ENCODE measurements at places on chromosomes 3 and 15.

DNA sequence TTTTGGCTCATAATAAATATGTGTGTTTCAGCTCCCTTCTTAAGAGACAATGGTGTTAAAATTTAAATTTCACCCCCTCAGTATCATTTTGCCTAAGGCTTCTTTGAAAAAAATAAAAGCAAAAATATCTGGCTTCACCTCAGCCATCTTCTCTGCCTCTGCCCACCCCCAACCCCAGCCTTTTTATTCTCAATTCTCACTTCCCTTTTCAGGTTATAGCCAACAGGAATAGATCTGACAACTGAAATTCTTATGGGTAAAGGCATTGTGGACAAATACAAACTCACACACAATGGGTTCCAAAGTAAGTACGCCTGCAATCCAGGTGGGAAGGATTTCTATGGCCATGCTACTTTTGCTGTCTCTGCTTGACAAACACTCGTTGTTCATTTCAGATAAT lies 399.0 kb upstream of the ARRDC4 start:
- DNase-seq, result no peak

- no peak for DNase-seq
Observed at GRCh38 chr3:53258600-53259426, 3.0 kb upstream of the TKT start.

DNA sequence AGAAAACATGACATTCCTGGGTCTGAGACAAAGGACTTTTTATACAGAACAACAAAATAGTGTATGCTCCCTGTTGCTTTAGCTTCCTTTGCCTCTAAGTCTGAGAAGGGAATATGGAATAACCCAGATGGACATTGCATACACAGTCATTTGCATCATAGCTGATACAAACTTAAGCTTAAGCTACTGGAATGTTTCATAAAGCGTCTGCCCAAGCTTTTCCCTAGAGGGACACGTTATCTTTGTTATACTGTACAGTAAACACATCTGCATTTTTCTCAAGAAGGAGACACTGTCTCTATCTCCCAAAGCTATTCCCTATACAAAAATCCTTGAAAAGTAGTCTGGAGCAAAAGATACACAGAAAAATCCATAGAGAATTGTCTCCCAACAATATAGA lies 775.0 kb downstream of the DIPK2A start:
- no peak for DNase-seq

DNA sequence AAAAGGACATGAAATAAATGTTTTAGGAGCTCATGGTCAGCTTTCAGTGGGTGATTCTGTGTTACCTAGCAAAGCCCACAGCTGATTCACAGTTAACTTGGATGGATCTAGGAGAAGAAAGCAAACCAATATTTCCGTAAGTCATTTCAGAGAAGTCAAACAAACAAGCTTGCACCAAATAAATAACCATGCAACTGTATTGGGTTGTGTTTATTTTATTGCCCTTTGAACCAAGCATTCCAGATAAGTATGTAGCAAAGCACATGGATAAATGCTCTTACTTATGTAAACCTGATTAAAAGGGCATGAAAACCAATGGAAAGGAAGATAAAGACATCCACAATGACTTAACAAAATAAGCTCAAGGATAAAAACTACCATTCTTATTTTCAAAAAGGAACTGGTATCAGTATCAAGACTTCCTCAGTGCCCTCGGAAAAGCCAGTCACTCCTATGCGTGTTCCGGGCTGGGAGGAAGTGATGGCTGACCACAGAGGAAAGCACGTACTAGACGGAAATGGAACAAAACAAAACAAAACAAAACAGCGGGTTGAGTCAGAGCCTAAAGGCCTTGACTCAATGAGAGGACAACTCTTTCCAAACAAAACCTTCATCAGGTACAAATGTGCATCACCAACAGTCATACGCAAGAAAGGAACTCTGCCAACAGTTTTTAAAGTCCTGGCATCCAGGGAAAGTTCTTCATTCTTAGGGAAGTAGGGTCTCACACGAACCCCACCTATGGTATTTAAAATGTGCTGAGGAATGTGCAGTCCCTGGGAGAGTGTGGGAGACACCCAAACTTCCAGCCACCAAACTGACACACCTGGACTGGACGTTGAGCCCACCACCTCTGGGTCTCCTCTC lies 103.3 kb downstream of the SNRK start:
- DNase-seq, result peak; percentile 67
